Progenitor cell of endocrine pancreas (in vitro differentiated cells): ENCODE measurements at places on chromosomes 4 and X.

GRCh38 chr4:29453303-29453820 lies 1266.8 kb upstream of the PCDH7 start:
- no peak overlapping the region for H3K27ac ChIP-seq
- no peaks in the 10 kb centered on the region for H3K4me1 ChIP-seq
- H3K36me3 ChIP-seq: no peaks in the 10 kb centered on the region
- H3K27me3 ChIP-seq: no peaks in the 10 kb centered on the region
- no peak for DNase-seq

DNA sequence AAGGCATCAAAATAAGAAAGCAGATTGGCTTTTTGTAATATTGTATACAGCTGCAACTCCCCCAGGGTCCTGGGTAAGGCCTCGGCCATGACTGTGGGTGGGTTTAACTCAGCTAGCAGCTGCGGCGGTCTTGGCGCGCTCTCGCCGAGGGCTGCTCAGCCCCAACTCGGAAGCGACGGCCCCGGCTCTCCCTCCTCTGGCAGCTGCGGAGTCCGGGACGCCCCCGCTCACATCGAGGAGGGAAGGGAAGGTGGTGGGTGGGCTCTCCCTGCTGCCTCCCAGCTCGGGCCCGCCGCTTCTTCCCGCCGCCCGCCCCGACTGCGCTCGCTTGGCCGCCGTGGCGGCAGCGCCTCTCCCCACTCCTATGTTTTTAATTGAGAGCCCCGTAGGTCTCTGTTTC lies 51.2 kb downstream of the GPR50 start:
- H3K4me1 ChIP-seq: no peaks in the 10 kb centered on the region
- H3K36me3 ChIP-seq: no peaks in the 10 kb centered on the region
- no peak overlapping the region for H3K27ac ChIP-seq
- peak; percentile 9 for DNase-seq
- H3K27me3 ChIP-seq: peaks cover 34% of the 10 kb centered on the region

DNA sequence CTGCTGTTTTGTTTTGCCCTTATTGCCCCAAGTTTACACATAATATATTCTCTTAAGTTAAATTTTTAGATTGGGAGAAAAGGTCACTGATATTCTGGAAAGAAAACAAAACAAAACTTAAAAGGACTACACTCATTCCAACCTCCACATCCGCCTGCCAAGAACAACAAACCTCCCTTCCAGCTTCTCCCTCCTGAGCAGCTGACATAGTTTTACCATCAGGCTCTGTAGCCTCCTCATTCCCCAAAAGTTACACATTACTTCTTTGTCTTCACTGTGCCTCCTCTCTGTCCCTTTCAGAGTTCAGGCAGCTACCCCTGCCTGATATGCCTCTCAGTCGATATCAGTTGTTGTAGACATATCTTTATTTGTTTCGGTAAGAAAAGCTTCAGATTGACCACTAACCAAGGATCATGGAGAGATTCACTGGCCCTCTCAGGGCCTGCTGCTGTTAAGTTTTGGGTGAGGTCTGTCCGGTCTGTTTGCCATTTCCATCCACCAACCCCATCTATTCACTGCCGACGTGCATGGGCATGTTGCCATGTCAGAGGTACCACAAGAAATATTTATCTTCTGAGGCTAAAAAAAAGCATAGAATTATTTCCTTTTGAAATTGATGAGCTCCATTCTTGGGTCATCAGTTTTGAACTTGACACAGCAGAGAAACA lies 164.1 kb downstream of the GASK1B start:
- no peaks in the 10 kb centered on the region for H3K36me3 ChIP-seq
- H3K27me3 ChIP-seq: no peaks in the 10 kb centered on the region
- no peak overlapping the region for H3K4me3 ChIP-seq
- DNase-seq: no peak
- peaks cover 7% of the 10 kb centered on the region for H3K4me1 ChIP-seq
- H3K27ac ChIP-seq: no peak overlapping the region

GRCh38 chr4:7003176-7003878 lies 39.8 kb upstream of the TADA2B start:
- H3K36me3 ChIP-seq: peaks cover 28% of the 10 kb centered on the region
- peak overlapping the region; percentile 24 for H3K27ac ChIP-seq
- no peak for DNase-seq
- no peak overlapping the region for H3K4me3 ChIP-seq

DNA sequence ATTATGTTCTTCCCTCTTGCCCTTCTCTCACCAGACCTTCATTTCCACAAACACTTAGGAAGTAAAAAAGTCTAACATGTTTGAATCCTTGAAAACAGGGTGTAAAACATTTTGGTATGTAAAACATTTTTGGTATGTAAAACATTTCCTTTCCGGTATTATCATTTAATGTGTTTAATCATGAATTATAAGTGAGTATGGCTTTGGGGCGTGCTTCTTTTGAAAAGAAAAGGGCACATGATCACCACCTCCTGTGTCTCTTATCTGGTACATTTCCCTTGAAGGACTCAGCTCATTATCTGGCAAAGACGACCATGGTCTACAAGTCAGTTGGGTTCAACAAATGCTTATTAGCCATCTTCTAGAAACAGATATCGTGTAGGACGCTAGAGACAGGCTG lies 283.6 kb downstream of the FRMPD4 start:
- H3K27ac ChIP-seq: no peak overlapping the region
- H3K4me3 ChIP-seq: no peak overlapping the region
- H3K27me3 ChIP-seq: no peaks in the 10 kb centered on the region
- no peaks in the 10 kb centered on the region for H3K36me3 ChIP-seq
- DNase-seq: no peak

- no peaks in the 10 kb centered on the region for H3K27me3 ChIP-seq
- no peaks in the 10 kb centered on the region for H3K4me1 ChIP-seq
- no peak overlapping the region for H3K27ac ChIP-seq
- no peak for DNase-seq
These were observed 458.6 kb upstream of the NWD2 start for GRCh38 chr4:36785973-36786372.

DNA sequence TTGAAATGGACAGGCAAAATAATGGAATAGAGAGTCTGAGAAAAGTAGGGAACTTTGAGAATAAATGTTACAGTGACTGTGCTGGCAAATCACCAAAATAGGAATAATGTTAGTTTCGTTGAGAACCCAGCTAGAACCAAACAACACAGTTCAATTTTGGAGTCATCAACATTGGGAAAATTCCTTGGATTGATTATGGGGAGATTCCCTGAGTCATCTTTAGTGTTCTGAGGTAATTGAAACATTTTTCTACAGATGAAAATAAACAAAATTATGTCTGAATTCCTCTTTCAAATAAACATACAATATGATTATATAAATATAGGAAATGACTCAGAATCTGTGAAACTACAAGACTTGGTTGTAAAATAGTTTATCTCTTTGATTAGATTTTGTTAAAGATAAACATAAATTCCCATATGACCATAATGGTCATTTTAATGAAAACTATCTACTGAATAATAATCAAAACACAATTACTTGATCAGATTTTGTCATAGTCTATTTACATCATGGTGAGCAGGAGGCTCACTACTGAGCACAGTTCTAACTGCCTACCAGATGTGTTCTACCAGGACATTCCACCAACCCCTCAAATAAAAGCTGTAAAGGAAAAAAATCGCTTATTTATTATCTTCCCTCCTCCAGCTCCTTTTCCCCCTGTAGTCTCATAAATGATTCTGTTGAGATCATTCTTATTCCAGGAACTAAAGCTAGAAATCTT lies 51.4 kb upstream of the GABRA2 start:
- no peak for DNase-seq
- no peak overlapping the region for H3K27ac ChIP-seq
- H3K4me3 ChIP-seq: no peak overlapping the region
- H3K36me3 ChIP-seq: no peaks in the 10 kb centered on the region

DNA sequence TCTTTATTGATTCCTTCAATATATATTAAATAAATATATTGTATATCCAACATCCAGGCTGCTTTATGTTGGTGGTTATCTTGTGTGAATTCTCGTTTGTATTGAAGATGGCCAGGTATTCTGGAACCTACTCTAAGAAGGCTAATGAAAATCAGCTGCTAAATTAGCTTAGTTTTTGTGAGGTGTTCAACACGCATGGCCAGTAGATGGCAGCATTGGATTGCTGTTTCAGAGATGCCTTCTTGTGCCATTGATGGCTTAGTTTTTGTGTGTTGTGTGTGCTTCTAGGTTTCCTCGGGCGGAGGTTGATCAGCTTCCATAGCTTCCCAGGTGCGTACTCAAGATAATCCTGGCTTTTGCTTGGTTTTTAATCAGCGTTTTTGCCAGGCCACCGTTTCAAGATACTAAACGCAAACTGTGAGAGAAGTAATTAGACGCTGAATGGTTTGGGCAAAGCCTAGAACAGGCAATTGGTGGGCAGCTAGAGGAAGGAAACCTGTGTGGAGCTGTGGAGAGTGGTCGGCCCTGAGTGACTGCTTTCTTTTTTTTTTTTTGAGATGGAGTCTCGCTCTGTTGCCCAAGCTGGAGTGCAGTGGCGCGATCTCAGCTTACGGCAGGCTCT lies 15.1 kb downstream of the NOCT start:
- H3K4me1 ChIP-seq: peaks cover 20% of the 10 kb centered on the region
- DNase-seq: peak; percentile 51
- peak overlapping the region; percentile 76 for H3K27ac ChIP-seq
- peaks cover 13% of the 10 kb centered on the region for H3K36me3 ChIP-seq
- H3K4me3 ChIP-seq: no peak overlapping the region

DNA sequence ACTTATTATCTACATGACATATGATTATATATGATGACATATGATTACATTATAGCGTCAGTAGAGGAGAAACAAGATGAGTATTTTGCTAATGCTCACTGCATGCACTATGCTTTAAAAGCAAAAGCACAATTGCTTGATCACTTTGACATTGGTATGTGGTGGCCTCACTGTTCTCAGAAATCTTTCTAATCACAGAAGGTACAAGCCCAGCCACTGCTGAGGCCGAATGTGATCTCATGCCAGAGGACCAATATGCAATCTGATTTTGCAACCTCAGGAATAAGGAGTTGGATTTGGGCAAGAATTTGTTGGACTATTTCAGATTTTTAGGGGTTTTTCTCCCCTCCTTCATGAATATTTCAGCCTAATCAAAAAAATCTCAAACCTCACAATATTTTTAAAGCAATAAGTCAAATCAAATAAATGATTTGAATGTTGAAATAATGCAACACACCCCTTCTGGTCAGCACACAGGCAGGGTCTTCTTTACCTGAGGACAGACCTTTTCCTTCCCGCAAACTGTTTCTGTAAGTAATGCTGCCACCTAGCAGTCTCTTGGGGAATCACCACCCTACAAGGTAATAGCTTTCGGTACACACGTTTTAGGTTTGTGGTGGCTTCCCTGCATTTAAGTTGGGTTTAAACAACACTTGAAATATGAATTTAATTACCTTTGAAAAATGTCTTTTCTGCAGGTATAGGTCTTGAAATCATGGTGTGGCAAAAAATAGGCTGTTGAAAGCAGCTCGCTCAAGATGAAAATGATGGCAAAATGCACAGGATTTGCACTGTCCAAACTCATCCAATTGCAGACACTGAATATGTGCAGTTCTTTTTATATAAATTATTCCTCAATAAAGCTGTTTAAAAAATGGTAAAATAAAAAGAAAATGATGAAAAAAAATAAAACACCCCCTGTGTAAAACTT lies 4.8 kb upstream of the CXCL13 start:
- H3K4me1 ChIP-seq: peaks cover 3% of the 10 kb centered on the region
- H3K4me3 ChIP-seq: no peak overlapping the region
- no peak overlapping the region for H3K27ac ChIP-seq
- DNase-seq: peak; percentile 13
- peaks cover 24% of the 10 kb centered on the region for H3K27me3 ChIP-seq

DNA sequence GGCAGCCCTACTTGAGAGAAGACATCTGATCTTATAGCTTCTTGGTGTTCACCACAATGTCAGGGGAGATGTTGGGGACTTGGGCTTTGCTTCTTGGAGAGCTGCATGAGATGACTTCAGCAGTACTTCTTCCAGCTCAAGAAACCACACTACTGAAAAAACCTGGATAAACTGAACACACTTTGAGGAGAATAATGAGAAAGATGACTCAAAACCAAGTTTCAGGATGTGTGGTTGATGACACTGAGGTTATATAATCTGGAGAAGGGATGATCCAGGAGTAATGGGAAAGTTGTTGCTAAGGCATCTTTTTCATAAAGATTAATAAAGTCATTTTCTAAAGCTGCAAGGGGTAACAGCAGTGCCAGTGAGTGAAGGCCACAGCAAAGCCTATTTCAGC lies 58.4 kb upstream of the PNPLA4 start:
- DNase-seq: no peak
- H3K4me1 ChIP-seq: peaks cover 24% of the 10 kb centered on the region
- H3K4me3 ChIP-seq: no peak overlapping the region

DNA sequence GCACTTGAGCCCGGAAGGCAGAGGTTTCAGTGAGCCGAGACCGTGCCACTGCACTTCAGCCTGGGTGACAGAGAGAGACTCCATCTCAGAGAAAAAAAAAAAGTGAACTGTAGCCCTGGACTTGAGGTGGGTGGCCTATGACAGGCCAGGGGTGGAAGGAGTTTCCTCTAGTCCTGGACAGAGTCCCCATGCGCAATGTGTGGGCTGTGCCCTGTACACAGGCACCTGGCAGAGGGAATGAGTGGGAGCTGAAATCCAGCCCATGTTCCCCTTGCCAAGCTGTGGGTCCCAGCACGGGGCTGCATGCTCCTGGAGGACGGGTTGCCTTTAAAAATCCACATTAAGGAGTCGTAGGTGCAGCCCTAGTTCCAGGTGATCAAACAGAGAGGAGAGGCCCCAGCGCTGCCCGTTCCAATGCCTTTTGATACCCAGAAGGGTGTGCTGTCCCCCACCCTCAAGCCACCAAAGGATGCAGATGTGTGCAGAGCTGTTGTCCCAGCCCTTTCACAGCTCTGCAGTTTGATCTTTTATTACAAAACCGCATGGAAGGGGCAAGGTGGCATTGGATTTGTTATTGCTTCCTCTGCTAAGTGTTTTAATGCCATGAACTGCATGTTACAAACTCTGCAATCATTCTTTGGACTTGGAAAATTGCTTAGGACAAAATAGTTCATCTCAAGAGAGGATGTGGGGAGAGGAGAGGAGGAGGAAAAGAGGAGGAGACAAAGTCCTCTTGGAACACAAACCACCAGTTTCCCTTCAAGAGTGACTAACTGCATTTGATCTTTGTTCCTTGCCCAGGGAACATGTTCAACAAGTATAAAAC lies 38.0 kb upstream of the PDK3 start:
- peaks cover 2% of the 10 kb centered on the region for H3K4me1 ChIP-seq
- no peak overlapping the region for H3K4me3 ChIP-seq
- H3K36me3 ChIP-seq: no peaks in the 10 kb centered on the region
- H3K27ac ChIP-seq: no peak overlapping the region

GRCh38 chr4:83865417-83866150 lies 329.7 kb downstream of the GPAT3 start:
- no peak overlapping the region for H3K27ac ChIP-seq
- H3K4me3 ChIP-seq: no peak overlapping the region
- no peaks in the 10 kb centered on the region for H3K36me3 ChIP-seq
- H3K4me1 ChIP-seq: peaks cover 25% of the 10 kb centered on the region
- H3K27me3 ChIP-seq: peaks cover 12% of the 10 kb centered on the region

- H3K4me3 ChIP-seq: no peak overlapping the region
- peaks cover 14% of the 10 kb centered on the region for H3K4me1 ChIP-seq
- DNase-seq: no peak
- H3K36me3 ChIP-seq: no peaks in the 10 kb centered on the region
These were observed 4.3 kb upstream of the UNC5C start for GRCh38 chr4:95552942-95553550.
